Pancreas (tissue), 10 donors: ENCODE measurements at places on chromosomes 7 and 10.

DNA sequence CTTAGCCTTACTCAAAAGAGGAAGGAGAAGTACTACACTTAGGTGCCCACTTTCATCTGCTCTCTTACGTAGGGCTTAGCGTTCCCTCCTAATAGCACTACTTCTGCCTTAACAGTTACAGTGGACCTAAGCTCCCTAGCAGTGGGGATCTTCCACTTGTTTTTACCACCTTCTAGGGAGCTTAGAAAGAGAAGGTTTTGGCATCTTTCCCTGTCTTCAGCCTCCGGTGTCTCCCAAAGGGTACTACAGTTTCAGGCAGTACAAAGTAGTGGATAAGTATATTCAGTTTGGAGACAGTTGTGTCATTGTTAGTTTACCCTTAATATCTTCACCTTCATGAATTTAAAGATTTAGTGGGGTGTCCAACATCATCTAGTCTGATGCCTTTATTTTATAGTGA, 14.6 kb downstream of the CHRM2 start:
- no peaks in the 10 kb centered on the region for H3K36me3 ChIP-seq
- H3K4me3 ChIP-seq: no peak overlapping the region
- H3K27me3 ChIP-seq: no peaks in the 10 kb centered on the region
- DNase-seq: no peak
- no peak overlapping the region for H3K27ac ChIP-seq

DNA sequence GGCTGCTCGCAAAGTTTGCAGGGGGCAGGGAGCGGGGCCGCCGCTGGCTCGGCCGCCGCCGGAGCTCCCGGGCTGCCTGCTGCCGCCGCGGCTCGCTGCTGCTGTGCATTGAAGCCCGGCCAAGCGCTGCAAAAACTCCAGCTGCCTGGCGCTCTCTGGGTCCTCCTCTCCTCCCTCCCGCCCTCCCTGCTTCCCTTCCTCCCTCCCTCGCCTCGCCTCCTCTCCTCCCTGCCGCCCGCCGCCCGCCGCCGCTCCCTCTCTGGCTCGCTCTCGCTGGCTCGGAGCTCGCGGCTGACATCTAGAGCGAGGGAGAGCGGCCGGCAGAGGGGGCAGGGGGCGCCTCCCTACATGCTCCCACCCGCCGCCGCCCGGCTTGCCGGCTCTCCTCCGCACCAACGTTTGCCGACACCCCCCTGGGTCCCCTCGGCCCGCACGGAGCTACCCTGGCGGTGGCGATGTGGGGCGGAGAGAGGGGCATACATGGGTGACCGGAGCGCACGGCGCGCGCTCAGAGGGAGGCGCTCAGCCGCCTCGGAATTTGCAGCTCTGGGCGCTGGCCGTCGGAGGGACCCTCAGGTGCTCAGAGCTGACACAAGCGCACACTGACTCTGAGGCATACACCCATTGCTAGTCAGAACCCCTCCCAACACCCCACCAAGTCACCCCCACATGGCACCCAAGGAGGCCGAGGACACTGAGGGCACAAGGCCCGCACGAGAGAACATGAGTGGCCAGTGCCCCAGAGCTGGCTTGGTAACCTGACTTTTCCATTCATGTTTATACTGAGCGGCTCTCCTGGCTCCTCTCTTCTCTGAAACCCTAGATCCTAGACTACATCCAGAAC, 1.2 kb upstream of the PLXNA4 start:
- no peaks in the 10 kb centered on the region for H3K36me3 ChIP-seq
- DNase-seq: peak; percentile 65
- H3K4me3 ChIP-seq: no peak overlapping the region
- H3K27me3 ChIP-seq: peaks cover 11% of the 10 kb centered on the region

GRCh38 chr7:90597563-90598253, 1.6 kb downstream of the CDK14 start:
- H3K36me3 ChIP-seq: no peaks in the 10 kb centered on the region
- H3K4me3 ChIP-seq: no peak overlapping the region
- H3K27ac ChIP-seq: no peak overlapping the region
- no peak for DNase-seq
- H3K4me1 ChIP-seq: no peaks in the 10 kb centered on the region

DNA sequence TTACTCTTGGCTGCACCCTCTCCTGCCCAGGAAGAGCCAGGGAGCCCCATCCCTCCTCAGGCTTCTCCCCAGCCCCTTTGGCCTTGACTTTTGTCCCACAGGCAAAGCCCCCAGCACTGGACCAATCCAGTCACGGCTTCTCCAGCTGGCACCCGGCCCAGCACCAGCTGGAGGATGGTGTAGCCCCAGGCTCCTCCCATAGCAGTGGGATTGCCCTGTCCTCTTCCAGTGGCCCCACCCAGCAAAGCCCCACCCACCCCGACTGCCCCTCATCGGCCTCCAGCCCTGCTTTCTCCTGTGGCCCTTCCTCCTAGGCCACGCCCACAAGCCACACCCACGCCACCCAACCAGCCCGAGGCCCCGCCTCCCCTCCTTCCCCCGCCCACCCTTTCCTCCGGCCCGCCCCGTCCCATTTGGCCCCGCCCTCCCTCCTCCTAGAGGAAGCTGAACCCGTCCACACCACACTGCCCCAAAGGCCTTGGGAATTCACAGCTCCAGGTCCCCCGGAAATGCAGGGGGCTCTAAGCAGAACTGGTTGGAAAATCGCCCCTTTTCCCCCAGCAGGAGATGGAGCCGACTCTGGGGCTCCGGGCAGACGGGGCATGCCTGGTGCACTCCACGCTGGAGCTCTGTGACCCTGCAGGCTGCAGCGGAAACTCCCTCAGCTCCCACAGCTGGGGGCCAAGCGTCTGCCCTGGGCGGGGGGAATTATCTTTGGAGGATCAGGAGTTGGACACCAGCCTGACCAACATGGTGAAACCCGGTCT, 25.2 kb downstream of the GET4 start:
- H3K27me3 ChIP-seq: no peaks in the 10 kb centered on the region
- DNase-seq: peak; percentile 64
- H3K4me1 ChIP-seq: peaks cover 4% of the 10 kb centered on the region
- H3K36me3 ChIP-seq: peaks cover 5% of the 10 kb centered on the region
- H3K27ac ChIP-seq: no peak overlapping the region

- no peak overlapping the region for H3K4me3 ChIP-seq
- peaks cover 5% of the 10 kb centered on the region for H3K4me1 ChIP-seq
- no peak overlapping the region for H3K27ac ChIP-seq
- no peak for DNase-seq
- H3K27me3 ChIP-seq: no peaks in the 10 kb centered on the region
Measured at GRCh38 chr10:101956117-101956516, 99.9 kb downstream of the ARMH3 start.

DNA sequence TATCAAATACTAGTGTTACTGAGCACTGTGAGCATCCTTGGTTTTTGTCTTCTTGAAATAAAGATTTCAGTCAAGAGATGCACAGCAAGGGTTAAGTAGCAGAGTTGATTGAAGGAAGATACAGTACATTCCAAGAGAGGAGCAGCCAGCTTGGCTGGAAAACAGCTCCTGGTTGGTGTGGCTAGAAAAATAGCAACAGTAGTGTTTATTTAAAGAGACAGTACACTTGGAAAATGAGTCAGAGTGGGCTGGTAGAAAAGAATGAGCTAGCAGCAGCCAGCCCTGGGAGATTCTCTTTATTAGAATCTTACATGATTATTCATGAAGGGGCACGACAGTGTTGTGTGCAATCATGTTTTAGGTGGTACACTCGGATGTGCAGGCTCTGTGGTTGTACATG, 1016.4 kb upstream of the SORCS1 start:
- H3K4me3 ChIP-seq: no peak overlapping the region
- H3K27ac ChIP-seq: no peak overlapping the region
- no peaks in the 10 kb centered on the region for H3K27me3 ChIP-seq
- no peak for DNase-seq
- H3K36me3 ChIP-seq: no peaks in the 10 kb centered on the region
- H3K4me1 ChIP-seq: no peaks in the 10 kb centered on the region

- no peaks in the 10 kb centered on the region for H3K36me3 ChIP-seq
- no peaks in the 10 kb centered on the region for H3K27me3 ChIP-seq
- no peak overlapping the region for H3K27ac ChIP-seq
- no peaks in the 10 kb centered on the region for H3K4me1 ChIP-seq
- H3K4me3 ChIP-seq: no peak overlapping the region
- DNase-seq: no peak
Measured at GRCh38 chr10:56551037-56551436, 190.0 kb upstream of the ZWINT start.

DNA sequence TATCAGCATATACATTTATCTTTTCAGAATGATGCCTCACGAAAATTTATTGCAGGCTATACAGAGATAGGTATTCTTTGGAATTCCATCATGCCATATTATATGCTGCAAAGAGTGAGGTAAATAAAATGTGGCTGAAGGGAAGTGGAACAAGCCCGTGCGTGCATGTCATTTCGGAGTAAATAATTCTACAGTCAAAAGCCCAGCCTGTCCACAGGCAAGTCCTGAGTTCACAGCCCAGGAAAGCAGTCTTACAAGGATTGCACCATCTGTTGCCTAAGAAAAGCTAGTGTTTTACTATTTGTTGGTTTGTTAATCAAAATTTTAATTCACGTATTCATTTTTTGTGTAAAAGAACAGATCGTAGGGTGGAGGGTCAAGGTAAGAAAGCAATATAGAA, 292.4 kb upstream of the AKR1E2 start:
- no peak overlapping the region for H3K4me3 ChIP-seq
- H3K4me1 ChIP-seq: no peaks in the 10 kb centered on the region
- H3K36me3 ChIP-seq: no peaks in the 10 kb centered on the region
- DNase-seq: no peak
